ENCODE measurements at places on chromosomes 1 and 21. TPM values are rescaled to one million over a fixed set of nuclear protein-coding genes. Genes with fewer than 3 reads are reported as not detected.

DNA sequence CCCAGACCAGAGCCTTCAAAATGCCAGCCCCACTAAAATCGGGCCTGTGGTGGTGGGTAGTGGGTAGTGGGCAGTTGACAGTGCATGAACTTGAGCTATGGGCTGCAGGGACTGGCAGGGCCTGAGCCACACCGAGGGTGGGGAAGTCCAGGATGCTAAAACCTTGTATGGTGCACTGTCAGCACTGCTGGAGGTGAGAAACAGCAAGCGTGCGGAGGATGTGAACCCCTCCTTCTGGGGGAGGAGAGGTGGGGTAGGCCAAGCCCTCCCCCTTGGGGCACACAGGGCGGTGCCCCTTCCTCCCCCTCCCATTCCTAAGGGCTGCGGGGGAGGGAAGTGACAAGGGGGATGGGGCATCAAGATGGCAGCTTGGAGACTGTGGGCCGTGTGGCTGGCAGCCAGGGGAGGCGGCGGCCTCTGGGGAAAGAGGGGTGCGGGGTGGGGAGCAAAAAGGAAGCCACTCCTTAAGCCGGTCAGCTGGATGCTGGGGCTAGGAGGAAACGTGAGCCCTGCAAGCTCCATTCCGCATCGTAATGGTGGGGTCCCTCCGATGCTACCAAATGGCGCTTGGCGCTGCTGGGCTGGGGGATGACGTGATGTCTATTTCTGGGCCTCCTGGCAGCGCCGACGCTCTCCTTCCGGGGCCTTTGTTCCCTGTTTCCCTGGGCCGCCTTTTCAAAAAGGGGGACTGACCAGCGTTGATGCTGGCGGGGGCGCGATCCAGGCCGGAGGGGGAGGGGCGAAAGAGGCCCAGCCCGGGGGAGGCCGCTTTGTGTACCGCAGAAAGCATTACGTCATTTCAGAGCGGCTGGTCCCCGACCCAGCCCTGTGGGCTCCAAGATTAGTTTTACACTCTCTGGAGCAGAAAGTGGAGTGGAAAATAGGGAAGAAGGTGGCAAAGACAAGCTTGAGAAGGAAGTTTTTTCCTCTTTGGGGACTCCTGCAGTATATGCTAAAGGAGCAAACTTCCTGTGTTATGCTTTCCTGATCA lies 809 bp downstream of the SYT11 start:
- no peak for DNase-seq

DNA sequence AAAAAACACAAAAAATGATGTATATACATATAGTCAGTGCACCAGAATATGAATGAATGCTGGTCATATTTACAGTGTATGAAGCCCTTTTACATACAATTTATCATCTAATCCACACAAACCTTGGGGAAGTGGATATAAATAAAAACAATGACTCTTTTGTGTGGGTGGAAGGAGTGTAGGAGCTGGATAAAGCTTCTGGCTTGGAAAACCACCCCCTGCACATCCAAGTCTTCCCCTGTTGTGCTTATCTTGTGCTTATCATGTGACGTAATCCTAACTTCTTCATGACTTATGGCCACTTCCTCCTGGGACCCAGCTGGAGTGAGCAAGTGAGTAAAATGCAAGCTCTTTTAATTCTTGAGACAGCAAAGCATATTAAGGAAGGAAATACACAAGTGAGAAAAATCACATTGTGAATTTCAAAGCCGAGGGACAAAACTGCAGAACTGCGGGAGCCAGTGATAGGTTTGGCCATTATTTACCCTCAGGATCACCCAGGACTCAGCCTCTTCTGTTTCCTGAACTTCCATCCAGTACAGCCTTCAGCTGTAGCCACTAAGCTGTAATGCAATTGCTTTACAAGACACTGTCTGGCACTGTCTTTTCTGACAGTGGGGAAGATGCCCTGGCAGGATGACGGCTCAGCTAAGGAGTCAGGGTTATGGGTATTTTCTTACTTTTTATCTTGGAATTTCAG lies 104.0 kb upstream of the PPM1J start:
- DNase-seq, result no peak

DNA sequence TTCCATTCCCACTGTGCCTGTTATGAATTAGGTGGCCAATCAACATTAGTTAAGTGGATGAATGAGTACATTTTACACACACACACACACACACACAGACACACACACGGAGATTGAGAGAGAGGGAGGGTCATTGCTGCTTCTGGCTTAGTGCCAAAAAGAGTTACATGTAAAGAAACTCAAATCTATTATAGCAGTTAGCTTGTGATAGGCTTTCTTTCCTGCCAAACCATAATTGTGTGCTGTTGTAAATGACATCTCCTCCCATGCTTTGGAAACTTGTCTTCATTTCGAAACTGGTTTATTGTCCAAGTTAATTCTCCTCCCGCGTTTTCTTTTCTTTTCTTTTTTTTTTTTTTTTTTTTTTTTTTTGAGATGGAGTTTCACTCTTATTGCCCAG lies 1.4 kb upstream of the MT1HL1 start:
- DNase-seq, result no peak

- no peak for DNase-seq
These were observed 39.6 kb upstream of the PRSS38 start for GRCh38 chr1:227775841-227776240.

DNA sequence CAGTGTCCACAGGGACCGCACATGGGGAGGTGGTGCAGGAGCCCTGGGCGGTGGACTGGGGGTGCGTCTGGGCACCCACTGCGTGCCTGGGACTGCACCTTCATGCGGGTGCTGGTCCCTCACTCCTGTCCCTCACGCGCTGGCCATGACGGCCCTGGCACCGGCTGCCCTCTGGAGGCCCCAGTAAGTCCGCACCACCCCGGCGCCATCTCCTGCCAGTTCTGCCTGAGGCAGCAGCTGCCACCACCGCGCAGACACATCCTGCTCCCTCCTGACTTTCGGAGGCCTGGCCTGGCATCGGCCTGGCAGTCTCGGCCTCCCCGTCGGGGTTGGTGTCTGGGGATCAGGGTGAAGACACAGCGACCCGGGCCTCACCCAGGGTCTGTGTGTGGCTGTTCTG lies 64.8 kb downstream of the MORN1 start:
- DNase-seq, result no peak

DMRTA2 gene
- total RNA-seq, result 0.19 TPM

S100A8 gene
- not detected for total RNA-seq

PGBD5 gene
- 37.8 TPM for total RNA-seq

DNA sequence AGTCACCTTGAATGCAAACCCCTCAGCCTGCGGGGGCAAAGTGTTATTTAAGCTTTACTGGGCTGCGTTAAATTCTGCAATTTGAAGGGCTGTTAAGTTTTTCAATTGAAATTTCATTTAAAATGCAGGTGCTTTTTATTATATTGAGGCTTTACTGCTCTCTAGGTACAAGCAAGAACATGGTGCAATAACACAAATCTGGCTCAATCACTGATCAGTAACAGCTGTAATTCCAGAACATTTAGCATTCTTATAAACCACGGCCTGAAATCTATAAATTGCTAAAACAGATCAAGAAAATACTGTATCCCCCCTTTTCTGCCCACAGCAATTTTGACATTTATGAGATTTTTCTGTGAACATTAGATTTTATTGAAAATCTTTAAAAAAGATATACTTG lies 322.8 kb downstream of the KCTD3 start:
- no peak for DNase-seq

- DNase-seq, result no peak
These were observed 42.3 kb upstream of the KCNK2 start for GRCh38 chr1:215040190-215040589.

CR1L gene
- total RNA-seq, result not detected

TOR3A gene
- total RNA-seq, result 40.0 TPM

FAM177B gene
- total RNA-seq, result not detected

F13B gene
- not detected for total RNA-seq

DNA sequence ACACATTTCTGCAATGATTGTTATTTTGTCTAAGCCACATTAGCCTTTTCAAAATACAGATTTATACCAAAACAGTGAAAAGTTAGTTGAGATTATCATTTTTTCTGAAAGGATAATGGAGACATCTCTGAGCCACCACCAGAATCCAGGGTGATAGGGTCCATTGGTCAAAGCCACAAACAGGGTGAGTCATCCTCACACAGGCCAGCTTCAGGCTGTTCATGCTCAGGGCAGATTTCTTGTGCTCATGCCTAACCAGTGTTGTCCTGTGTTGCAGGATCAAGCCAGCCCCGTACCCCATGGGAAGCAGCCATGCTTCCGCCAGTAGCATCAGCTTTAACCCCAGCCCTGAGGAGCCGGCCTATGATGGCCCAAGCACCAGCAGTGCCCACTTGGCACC lies 13.4 kb downstream of the ELOA start:
- no peak for DNase-seq

DNA sequence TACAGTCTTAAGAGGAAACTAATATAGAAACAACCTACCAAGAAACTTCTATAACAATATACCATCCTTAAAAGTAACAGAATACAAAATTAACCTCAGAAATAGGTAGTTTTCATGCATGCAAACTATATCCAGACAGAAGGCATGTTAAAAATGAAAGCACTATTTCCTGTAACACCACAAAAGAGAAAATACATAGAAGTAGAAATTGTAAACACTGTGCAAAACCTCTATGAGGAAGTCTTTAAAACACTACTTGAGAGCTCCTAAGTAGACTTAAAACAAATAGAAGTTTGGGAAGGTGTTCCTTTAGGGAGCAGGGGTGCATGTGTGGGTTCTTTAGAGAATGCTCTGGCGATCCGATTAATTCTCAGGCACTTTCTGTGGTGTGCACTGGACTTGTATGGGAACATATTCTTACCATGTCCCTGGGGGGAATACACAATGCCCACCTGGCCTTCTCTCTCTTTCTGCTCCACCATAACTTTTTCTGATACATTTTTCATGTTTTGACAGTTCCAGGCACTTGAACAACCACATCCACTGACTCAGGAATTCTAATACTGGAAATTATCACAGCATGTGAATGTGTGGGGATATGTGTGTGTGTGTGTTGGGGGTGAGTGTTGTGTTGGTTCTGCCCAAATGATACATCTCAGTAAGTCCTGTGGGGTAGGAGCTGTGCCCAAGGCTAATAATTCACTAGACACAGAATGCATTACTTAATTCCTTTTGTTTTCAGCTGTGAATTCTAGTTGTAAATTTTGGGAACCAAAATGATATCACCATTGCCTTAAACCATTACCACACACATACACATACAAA lies 866.3 kb upstream of the B3GALT2 start:
- DNase-seq, result no peak

COL6A1 gene
- 17.8 TPM for total RNA-seq

- DNase-seq, result no peak
These were observed 76.9 kb upstream of the RALGPS2 start for GRCh38 chr1:178648151-178648550.

JAM2 gene
- total RNA-seq, result not detected

NPPB gene
- not detected for total RNA-seq

- no peak for DNase-seq
These were observed 949.7 kb downstream of the AMY1C start for GRCh38 chr1:104699433-104699832.

CRYAA gene
- not detected for total RNA-seq

GRCh38 chr1:65615859-65616258 lies 176.8 kb upstream of the PDE4B start:
- DNase-seq, result no peak

- no peak for DNase-seq
These were observed 129.9 kb downstream of the C1orf94 start for GRCh38 chr1:34306568-34306967.

DNA sequence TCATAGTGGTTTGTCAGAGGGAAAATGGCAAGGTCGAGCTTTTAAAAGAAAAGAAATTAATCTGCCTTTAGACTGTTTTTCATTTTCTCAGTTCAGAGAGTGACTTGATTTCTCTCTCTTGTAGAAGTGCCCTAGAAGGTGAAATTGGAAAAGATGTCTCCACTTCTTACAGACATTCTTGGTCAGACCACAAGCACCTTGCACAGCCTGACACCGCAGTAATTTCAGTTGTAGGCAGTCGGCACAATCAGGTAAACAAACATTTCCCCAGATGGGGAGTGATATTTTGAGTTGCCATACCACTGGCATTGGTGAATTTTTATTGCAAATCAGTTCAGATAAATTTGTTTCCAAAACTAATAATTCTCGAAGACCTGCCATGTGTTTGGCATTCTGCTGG lies 86.8 kb downstream of the PHTF1 start:
- no peak for DNase-seq

DNA sequence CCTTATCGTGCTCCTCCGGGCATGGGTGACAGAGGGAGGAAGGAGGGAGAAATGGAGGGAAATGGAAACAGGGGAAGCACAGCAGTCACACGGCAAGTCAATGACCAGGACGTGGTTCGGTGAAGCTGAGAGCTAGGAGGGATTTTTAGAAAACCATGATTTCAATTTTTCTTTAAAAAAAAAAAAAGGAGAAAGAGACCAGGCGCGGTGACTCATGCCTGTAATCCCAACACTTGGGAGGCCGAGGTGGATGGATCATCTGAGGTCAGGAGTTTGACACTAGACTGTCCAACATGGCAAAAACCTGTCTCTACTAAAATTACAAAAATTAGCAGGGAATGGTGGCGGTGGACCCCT lies 776 bp upstream of the TNFRSF9 start:
- no peak for DNase-seq

GRCh38 chr1:186781730-186782129 lies 47.0 kb upstream of the PLA2G4A start:
- DNase-seq, result no peak

GRCh38 chr21:15182731-15183130 lies 117.9 kb upstream of the NRIP1 start:
- no peak for DNase-seq

GRCh38 chr21:26887251-26887650 lies 42.0 kb upstream of the ADAMTS1 start:
- DNase-seq, result no peak

DNA sequence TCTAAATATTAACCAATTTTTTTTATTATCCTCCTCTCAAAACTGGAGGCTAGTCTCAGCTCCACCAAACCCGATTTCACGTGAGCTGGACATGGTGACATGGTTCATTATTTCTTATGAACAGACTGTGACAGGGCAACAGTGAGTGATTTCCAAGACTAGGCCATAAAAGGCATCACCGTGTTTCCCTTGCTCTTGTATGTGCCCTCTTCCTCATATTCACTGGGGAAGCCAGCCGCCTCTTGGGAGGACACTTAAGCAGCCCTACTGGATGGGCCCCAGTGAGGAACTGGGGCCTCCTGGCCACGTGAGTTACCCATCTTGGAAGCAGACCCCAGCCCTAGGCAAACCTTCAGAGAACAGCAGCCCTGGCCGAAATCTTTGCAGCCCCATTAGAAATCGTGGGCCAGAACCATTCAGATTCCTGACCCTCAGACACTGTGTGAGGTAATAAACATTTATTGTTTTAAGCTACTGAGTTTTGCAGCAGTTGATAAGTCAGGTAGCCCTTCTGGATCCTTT lies 105.0 kb downstream of the GALNT2 start:
- DNase-seq, result no peak

DNA sequence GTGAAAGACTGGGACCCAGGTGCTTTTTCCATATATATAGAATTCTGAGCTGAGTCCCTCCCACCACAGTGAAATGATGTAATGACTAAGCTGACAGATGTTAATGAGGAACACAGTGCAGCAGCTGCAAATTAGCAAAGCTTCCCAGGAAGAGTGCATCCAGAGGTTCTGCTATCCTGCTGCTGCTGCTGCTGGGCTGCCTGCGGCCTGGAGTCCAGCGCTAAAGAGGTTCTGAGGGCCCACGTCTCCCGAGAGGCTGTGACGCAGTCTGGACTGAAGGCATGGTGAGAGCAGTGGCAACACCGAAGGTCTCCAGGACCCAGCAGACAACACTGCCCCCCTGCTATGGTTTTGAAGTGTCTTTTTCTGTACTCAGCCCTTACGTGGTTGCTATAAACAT lies 63.9 kb downstream of the URB2 start:
- DNase-seq, result no peak
